ENCODE measurements at places on chromosomes 5 and 9. TPM values are rescaled to one million over a fixed set of nuclear protein-coding genes. Genes with fewer than 3 reads are reported as not detected.

DNA sequence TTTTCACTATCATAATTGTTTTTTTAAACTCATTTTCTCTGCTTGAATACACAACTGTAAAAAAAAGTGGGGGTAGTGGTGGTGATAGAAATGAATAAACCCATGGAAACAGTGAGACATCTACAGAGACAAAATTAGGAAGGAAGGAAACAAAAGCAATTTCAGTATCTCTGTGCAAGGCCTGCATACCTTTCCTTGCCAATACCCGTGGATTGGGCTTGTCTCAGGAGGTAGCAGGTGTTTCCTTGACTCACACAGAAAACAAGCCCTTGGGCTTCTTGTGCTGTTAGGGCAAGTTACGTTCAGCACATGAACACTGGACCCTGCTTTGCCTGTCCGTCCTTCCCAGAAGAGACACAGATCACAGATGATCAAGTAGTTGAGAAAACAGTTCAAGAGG lies 372.2 kb downstream of the ZSWIM6 start:
- no peak for DNase-seq

OTULINL gene
- 0.52 TPM for polyA plus RNA-seq

DNA sequence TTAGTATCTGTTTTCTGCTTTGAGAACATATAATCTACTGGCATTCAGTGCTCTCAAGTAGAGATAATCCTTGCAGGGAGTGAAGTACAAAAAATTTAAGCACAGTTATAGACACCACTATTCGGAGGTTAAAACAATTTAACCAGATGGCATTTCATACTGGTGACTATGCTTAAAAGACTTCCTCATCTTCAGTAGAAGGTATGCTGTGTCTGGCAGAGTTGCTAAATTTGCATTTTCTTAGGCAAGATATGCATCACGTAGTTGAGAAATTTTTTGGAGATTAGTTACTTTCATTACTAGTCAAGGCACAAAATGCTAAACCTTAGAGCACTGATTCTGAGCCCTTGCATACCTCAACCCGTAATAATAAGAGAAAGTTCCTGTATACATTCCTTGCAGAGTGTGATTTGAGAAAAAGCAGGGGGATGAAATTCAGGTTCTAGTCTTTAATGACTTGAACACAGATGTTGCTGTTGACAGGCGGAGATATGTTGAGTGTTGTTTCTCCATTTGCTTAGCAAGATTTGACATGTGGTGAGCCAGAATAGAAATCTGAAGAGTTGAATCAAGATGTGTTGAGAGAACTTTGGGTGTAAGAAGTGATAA lies 70.8 kb upstream of the STARD4 start:
- no peak for DNase-seq

DNA sequence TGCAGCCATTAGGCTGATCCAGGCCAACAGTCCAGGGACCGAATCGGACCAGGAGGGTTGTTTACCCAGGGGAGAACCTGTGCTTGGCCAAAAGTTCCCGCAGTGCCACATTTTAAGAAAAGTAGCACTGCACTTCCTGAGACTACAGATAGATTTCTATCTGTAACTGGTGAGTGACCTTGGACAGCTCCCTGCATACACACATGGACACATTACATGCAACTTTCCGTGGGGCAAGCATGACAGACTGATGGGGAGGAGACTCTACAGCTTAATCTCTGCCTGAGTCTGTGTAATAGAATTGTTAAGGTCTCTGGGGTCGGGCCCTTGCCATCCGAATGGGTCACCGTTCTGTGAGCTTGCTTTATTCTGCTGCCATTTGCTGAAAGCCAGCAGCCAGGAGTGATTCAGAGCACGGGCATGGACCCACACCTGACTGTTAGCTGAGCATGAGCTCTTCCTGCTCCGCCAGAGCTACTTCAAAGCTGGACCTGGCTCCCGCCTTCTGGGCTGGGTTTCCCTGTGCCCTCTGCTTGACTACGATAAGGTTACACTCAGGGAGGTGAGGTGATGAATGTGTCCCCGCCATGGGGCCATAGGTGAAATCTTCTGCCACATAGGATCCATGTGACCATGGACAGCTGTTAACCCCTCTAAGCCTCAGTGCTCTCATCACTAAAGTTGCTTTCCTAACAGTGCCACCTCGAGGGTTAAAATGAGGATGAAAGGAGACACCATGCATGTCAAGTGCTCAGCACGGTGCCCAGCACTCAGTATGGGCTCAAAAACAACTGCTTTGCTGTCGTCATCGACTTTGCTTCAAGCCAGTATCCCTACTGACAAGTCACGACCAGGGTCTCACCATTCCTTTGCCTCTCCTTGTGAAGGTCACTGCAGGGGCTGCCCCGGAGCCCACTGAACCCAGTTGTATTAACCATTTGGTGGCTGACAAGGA lies 200.0 kb downstream of the MELK start:
- DNase-seq: no peak

- no peak for DNase-seq
These were observed 483 bp upstream of the PLPP6 start for GRCh38 chr9:4661611-4662010.

- no peak for DNase-seq
These were observed 50.4 kb downstream of the CERT1 start for GRCh38 chr5:75460942-75461610.

GRCh38 chr9:120655005-120655622 lies 59.2 kb downstream of the MEGF9 start:
- no peak for DNase-seq

- DNase-seq: no peak
These were observed 248.0 kb downstream of the NTRK2 start for GRCh38 chr9:84917366-84918070.

BHMT gene
- polyA plus RNA-seq: 0.12 TPM

Measured in psoas muscle (tissue), 8 donors.